Glomerular endothelial cell (primary cell): ENCODE measurements at places on chromosomes 12 and 14. TPM values are rescaled to one million over a fixed set of nuclear protein-coding genes. Genes with fewer than 3 reads are reported as not detected.

Gene NOVA1
- 0.87 and 4.5 TPM in 2 replicates for total RNA-seq

Gene SETD1B
- total RNA-seq: 7.1 and 15.2 TPM in 2 replicates

Gene FIGNL2
- total RNA-seq: 0.41 and 0.73 TPM in 2 replicates

Gene TMEM63C
- total RNA-seq: 0.35 and 0.82 TPM in 2 replicates

Gene GPR162
- 2.0 and 3.7 TPM in 2 replicates for total RNA-seq

Gene CLIP1
- 61.5 and 85.6 TPM in 2 replicates for total RNA-seq

Gene USP44
- total RNA-seq: 0.41 and 0.73 TPM in 2 replicates

Gene FOXN3
- 18.8 and 40.7 TPM in 2 replicates for total RNA-seq

Gene DPY19L2
- total RNA-seq: 3.3 and 3.5 TPM in 2 replicates

Gene E2F7
- 20.1 and 26.3 TPM in 2 replicates for total RNA-seq

Gene FBXO21
- 42.0 and 82.8 TPM in 2 replicates for total RNA-seq

Gene CLEC1A
- 12.8 and 20.0 TPM in 2 replicates for total RNA-seq
